ENCODE measurements at places on chromosomes 2 and 18.

- DNase-seq, result no peak
Observed at GRCh38 chr2:47819834-47820233, 36.9 kb downstream of the MSH6 start.

DNA sequence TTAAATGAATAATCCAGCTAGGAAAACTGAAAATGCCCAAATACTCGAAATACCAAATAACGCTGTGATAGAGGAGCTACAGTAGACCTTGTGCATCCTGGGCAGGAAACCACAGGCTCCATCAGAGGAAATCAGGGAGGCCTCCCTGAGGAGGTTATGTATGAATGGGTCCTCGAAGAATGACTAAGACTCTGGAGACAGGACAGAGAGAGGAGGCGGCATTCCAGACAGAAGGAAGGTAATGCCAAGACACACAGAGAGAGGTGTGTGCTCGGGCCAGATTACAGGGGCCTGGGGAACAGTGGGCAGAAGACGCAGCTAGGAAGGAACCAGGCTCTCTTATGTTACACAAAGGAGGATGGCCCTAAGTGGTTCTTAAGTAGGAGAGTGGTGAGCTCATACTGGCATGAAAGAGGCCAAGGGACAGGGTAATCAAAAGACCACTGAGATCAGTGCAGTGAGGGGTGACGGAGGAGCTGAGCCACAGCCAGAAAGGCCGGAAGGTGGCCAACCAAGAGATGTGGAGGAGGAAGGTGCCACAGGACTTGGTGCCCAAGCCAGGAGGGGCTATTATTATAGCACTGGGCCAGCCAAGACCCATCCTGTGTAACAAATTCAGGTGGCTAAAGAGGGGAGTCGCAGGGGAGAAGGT lies 9.9 kb downstream of the ST3GAL5 start:
- peak; percentile 32 for DNase-seq

- DNase-seq, result peak; percentile 47
Observed at GRCh38 chr2:178395941-178396570, 54.9 kb downstream of the PRKRA start.

DNA sequence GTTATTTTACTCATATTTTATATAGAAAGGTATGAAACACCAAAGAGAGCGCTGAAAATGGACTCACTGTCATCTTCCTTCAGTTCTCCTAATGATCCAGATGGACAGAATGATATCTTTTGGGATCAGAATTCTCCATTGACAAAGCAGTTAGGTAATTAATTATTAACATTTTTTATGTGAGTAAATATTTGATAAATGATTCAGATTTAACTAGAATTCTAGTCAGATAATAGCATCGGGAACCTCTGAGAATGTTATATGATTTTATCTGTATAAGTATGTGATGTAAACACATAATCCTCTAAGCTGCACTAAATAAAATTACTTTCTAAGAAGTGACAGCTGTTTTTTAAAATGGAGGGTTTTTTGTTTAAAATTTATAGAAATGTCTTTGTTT lies 2.0 kb downstream of the ETAA1 start:
- no peak for DNase-seq
